CD4-positive, alpha-beta T cell (primary cell): ENCODE measurements at places on chromosomes 4 and X.

GRCh38 chr4:74624351-74625151 lies 169.8 kb downstream of the BTC start:
- no peaks in the 10 kb centered on the region for H3K27me3 ChIP-seq
- no peak for DNase-seq
- no peaks in the 10 kb centered on the region for H3K4me1 ChIP-seq
- no peaks in the 10 kb centered on the region for H3K36me3 ChIP-seq

- H3K36me3 ChIP-seq, result no peaks in the 10 kb centered on the region
- DNase-seq, result no peak
- no peak overlapping the region for H3K4me3 ChIP-seq
- H3K27ac ChIP-seq, result no peak overlapping the region
Measured at GRCh38 chr4:113952452-113953029, 26.9 kb downstream of the ARSJ start.

GRCh38 chrX:72057331-72057730 lies 74.4 kb downstream of the RTL5 start:
- H3K36me3 ChIP-seq, result no peaks in the 10 kb centered on the region
- H3K4me3 ChIP-seq, result no peak overlapping the region
- no peak overlapping the region for H3K27ac ChIP-seq
- no peak for DNase-seq
- peaks cover 3% of the 10 kb centered on the region for H3K4me1 ChIP-seq
- no peaks in the 10 kb centered on the region for H3K27me3 ChIP-seq

DNA sequence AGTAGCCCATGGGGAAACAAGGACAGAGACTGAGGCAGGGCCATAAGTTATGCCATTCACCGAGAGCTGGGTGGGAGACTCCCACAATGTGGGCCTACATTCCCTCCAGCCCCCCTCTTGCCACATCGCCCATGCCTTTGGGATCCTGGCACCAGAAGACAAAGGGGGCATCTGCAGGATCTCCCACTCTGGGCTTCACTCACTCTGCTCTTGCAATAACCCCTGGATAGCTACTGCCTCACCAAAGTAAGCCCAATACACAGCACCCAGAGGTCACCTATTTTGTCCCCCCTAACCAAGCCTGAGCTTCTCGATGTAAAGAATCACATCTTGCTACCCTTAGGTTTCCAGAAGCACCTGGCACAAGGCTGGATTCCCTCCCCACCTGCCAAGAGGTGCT lies 741 bp upstream of the RTL5 start:
- H3K27ac ChIP-seq, result no peak overlapping the region
- peaks cover 10% of the 10 kb centered on the region for H3K27me3 ChIP-seq
- DNase-seq, result no peak
- H3K36me3 ChIP-seq, result peaks cover 5% of the 10 kb centered on the region

DNA sequence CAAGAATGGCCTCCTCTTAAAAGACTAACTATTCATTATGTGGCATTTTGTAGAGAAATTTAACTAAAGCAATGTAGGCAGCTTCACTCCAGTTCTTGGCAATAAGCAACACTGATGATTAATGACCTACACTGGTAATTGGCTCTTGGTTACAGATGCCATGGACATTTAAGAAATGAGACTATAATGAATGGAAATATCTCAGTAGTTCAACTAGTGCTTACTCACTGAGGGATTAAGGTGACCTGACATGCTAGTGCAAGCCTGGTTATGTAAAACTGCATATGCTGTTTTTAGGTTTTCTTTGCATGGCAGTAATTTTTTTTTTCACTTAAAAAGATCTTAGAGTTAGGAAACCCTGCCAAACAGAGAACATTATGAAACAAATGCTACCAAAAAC lies 152.7 kb upstream of the AADAT start:
- H3K27ac ChIP-seq, result no peak overlapping the region
- DNase-seq, result no peak
- no peaks in the 10 kb centered on the region for H3K4me1 ChIP-seq
- H3K36me3 ChIP-seq, result no peaks in the 10 kb centered on the region

DNA sequence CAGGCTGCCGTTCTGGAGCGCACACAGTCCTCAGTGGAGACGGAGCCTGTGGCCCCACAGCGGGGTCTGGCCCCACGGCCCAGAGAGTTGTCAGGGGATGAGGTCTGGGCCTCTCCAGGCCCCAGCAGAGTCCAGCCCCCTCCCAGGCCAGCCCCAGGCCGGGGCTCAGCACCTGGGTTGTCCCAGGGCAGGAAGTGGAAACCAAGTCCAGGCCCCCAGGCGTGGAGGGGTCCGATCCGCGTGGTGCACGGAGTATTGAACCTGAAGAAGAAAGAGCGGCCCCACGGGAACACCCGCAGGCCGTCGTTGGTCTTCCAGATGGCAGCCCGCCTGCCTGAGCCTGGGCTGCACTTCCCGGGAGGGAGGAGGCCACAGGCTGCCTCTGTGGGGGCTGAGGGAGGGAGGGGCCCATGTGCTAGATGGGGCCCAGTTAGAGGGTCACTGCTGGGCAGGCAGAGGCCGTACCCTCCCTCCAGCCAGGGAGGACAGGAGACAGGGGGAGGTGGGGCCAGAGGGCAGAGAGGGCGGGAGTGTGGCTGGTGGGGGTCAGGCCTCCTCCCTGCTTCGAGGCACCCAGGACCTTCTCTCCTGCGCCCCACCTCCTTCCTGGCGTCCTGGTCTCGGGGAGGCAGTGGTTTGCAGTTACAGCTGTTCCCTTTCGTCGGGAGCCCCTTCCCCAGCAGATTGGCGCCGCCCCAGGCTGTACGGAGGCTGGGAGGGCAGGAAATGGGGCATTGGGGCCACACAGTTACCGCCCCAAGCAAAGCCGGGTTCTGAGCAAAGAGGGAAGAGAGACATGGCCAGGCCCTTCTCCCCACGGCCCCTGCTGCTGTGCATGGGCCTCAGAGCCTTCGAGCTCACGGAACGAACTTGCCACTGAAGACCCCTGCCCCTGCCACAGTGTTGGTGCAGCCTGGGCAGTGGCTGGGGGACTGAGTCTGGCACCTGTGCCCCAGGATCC lies 8.1 kb downstream of the HGFAC start:
- H3K27me3 ChIP-seq, result no peaks in the 10 kb centered on the region
- no peaks in the 10 kb centered on the region for H3K4me1 ChIP-seq
- H3K27ac ChIP-seq, result no peak overlapping the region

DNA sequence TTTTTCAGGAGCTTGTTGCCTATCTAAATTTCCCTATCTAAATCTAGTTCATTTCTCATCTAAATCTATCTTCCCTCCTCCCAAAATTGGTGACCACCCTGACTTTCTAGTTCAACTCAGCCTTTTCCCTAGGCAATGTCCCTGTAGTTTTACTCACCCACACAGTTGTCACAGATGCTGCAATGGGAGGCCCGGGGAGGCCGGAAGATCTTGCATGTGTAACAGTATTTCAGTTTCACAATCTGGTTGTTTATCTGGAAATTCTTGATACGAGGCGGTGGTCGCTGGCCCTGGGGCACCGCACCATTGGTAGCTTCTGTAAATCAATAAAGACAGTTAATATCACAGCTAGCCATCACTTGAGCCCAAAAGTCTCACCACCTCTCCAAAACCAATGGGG lies 20.2 kb downstream of the ZDHHC9 start:
- no peak overlapping the region for H3K4me3 ChIP-seq
- no peaks in the 10 kb centered on the region for H3K27me3 ChIP-seq
- peak; percentile 9 for DNase-seq
- H3K4me1 ChIP-seq, result peaks cover 5% of the 10 kb centered on the region
- H3K27ac ChIP-seq, result no peak overlapping the region
- H3K36me3 ChIP-seq, result no peaks in the 10 kb centered on the region

GRCh38 chr4:167897116-167897515 lies 195.2 kb upstream of the ANXA10 start:
- H3K27ac ChIP-seq, result no peak overlapping the region
- H3K4me1 ChIP-seq, result no peaks in the 10 kb centered on the region
- H3K27me3 ChIP-seq, result no peaks in the 10 kb centered on the region
- no peak overlapping the region for H3K4me3 ChIP-seq

- DNase-seq, result no peak
- no peak overlapping the region for H3K4me3 ChIP-seq
- no peaks in the 10 kb centered on the region for H3K36me3 ChIP-seq
- no peaks in the 10 kb centered on the region for H3K27me3 ChIP-seq
- peaks cover 20% of the 10 kb centered on the region for H3K4me1 ChIP-seq
- H3K27ac ChIP-seq, result no peak overlapping the region
Measured at GRCh38 chrX:37844622-37845021, 2.7 kb downstream of the DYNLT3 start.

- H3K4me1 ChIP-seq, result peaks cover 6% of the 10 kb centered on the region
- H3K27me3 ChIP-seq, result no peaks in the 10 kb centered on the region
- H3K4me3 ChIP-seq, result no peak overlapping the region
- no peaks in the 10 kb centered on the region for H3K36me3 ChIP-seq
- DNase-seq, result no peak
Measured at GRCh38 chr4:81723927-81724587, 252.3 kb upstream of the RASGEF1B start.
